ENCODE measurements at places on chromosomes 3 and 15.

DNA sequence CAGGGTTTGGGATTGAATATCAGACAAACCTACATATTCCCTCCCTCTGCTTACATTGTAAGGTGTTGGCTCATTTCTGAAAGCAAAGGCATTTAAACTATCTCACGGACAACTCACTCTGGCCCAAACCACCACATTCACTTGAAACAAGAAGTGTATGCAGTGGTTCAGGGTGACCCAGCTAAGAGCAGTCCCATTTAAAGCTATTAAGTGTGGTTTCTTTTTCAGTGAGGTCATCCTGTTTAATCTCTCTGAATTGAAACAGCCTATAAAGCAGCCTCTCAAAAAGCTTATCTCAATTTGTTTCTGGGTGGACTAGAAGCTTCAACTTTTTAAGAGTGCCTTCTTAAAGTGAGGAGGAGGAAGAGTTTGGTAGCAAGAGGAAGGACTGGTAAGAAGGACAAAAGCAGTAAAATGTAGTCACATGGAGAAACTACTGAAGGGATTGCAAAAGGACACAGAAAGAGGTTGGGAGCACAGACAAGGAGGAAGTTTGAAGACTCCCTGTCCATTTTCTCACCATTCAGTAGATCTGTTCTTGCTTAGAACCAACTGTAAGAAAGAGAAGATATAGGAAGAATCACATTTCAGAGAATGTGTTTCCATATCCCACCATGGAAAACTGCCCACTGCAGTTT lies 151.6 kb downstream of the TMCO5A start:
- DNase-seq, result no peak

GRCh38 chr3:87437765-87438164 lies 161.4 kb upstream of the POU1F1 start:
- peak; percentile 0 for DNase-seq

- DNase-seq, result no peak
Observed at GRCh38 chr15:41281236-41281635, 50.2 kb downstream of the CHP1 start.

- DNase-seq, result no peak
Observed at GRCh38 chr3:159928071-159928491, 60.6 kb upstream of the IL12A start.

DNA sequence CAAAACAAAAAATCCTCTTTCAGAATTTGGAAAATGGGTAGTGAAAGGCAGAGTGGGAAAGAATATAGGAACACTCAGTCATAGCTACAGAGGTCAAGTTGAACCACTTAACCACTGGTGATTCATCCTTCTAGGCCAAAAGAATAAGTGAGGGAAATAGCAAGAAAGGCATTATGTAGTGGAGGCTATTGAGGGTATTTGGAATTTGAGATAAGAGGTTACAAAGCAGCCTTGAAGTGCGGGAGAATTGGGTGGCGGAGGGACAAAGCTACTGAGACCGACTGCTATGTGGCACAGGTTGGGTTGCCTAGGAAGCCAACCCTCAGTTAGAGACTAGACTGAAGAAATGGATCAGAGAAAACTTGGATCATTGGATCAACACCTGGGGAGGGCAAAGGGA lies 109.5 kb downstream of the SYNPR start:
- DNase-seq, result no peak

DNA sequence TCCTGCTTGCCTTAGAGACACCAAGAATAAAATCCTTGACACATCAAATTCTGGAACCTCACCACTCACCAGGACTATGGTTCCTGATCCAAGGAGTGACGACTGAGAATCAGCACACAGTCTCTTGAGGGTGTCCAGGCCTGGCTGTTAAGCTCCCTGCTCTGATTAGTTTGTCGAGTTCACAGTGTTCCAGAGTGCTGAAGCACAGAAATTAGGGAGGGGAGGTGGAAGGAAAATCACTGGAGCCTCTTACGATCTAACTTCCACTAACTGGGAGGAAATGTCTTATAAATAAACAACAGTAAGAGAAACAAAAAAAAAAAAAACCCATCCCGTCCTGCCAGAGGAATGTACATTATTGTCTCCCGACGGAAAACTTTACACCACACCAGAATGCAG lies 330.2 kb downstream of the TIGIT start:
- no peak for DNase-seq

- no peak for DNase-seq
Observed at GRCh38 chr15:90208356-90208755, 7.2 kb downstream of the SEMA4B start.

GRCh38 chr3:125332504-125332903 lies 42.6 kb downstream of the ZNF148 start:
- no peak for DNase-seq

- DNase-seq, result no peak
Observed at GRCh38 chr15:25407950-25408349, 30.9 kb downstream of the UBE3A start.

GRCh38 chr15:42056934-42057798 lies 36.3 kb upstream of the PLA2G4E start:
- DNase-seq, result peak; percentile 52

DNA sequence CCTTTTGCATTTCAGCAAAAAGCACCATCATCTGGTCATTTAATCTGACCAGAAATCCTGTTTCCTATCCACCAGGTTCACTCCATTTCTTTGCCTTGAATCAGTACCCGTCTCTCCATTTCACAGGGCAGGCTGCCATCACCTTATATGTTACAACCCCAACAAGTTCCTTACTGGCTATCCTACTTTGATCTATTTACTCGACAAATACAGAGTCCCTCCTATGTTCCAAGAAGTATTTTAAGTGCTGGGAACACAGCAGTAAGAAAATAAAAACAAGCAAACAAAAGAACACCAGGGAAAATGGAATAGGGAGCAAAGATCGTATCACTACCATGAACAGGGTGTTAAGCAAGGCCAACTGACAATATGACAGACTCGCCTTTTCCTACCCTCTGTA lies 295.2 kb upstream of the WNT5A start:
- DNase-seq, result no peak

DNA sequence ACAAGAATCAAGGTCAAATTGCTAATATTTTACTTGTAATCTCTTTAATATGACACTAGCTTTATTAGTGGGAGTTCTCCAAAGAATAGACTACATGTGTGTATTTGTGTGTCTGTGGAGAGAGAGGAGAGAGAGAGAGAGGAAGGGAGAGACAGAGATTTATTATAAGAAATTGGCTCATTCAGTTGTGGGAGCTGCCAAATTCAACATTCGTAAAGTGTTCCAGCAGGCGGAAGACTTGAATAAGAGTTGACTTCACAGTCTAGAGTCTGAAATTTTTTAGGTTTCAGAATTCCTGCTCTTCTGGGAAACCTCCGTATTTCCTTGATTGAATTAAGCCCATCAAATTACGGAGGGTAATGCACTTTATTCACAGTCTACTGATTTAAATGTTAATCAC lies 4.7 kb upstream of the CLDN1 start:
- DNase-seq, result no peak

DNA sequence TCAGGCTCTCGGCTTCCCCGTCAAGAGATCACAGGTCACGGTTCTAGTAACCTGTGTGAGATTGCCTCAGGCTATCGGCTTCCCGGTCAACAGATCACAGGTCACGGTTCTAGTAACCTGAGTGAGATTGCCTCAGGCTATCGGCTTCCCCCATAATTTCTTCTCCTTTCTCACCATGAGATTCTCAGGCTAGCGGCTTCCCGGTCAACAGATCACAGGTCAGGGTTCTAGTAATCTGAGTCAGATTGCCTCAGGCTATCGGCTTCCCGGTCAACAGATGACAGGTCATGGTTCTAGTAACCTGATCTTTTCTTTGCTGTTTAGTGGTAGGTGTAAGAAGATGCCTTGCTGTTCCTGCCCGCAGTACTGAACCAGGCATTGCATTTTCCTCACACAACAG lies 418.2 kb upstream of the ZNF717 start:
- DNase-seq, result no peak

GRCh38 chr3:165641569-165642310 lies 195.5 kb downstream of the BCHE start:
- DNase-seq, result no peak

DNA sequence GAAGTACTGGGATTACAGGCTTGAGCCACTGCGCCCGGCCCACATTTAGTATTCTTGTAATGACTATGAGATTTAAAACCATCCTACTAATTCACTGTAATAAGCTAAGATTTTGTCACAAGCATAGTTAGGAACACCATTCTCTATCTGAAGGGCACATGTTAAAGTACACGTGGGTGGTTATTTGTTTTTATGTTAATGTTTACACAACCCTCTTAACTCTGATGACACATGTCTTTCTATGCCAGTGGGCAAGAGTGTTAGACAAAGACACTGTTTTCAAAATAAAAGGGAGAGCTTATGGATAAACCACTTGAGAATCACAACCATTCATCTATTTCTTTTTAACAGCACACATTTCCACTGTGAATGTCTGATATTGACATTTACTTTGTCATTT lies 537.6 kb upstream of the IL12A start:
- DNase-seq, result no peak

DNA sequence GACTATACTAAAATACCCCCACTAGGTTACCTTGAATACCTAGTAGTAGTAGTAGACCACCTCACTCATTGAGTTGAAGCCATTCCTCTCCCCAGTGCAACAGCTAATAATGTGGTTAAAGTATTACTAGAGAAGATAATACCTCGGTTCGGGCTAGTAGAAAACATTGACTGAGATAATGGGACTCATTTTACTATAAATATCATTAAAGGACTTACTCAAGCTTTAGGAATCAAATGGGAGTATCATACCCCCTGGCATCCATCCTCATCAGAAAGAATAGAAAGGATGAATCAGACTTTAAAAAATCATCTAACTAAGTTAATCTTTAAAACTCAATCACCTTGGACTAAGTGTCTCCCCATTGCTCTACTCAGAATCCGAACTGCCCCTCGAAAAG lies 49.0 kb upstream of the CACNA2D3 start:
- no peak for DNase-seq

All from CD4-positive, alpha-beta T cell treated with Interleukin-4 for 4 hours (primary cell).